Germinal center (tissue), 1 donor: ENCODE measurements at places on chromosomes 1 and 21.

DNA sequence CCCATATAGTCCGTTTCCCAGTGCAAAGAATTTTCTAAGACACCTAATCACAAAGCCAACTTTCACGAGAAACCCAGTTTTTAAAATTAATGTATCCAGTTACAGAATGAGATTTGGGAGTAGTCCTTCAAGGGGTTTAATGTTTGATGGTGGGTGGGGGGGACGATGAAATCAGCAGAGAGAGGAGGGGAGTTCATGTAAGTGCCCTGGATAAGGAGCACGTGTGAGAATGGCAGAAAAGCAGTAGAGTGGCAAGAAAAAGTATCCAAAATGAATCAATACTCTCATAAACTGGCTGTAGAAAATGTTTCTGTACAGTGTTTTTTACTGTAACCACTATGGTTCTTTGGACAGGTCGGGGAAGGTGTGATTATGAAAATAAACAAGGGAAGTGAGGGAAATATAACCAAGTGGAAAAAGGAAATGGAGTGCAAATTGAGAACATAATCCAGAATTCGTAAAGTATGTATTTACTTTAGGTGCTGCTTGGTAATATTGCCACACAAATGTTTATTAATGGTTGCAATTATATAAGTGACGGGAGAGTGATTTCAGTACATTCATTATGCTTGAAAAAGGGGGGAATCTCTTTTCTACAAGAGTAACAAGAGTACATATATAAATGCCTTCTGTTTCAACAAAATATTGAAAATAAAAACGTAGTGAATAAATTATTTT is 118.7 kb upstream of the RRP15 start:
- no peak for DNase-seq

- no peak for DNase-seq
These were observed 48.4 kb upstream of the KAZN start for GRCh38 chr1:14549897-14550620.

GRCh38 chr1:7893529-7894180 is 40.8 kb upstream of the UTS2 start:
- no peak for DNase-seq

- no peak for DNase-seq
These were observed 271.4 kb upstream of the NR5A2 start for GRCh38 chr1:199756066-199756465.

DNA sequence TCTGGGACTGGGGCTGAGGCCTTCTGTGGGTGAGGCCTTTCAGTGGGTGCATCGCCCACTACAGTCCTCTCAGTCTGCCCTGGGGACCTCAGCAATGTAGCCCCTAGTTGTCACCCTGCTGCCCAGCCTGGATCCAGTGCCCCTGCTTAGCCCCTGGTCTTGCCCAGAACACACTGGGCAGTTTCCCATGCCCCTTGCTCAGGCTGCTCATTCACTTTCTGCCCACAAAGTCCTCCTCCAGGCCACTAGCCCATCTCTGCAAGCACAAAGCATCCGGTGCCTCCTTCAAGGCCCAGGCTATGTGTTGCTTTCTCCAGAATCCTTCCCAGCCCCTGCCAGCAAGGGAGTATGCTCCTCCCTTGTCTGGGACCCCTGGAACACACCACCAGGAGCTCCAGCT is 5.4 kb upstream of the ADORA1 start:
- no peak for DNase-seq

DNA sequence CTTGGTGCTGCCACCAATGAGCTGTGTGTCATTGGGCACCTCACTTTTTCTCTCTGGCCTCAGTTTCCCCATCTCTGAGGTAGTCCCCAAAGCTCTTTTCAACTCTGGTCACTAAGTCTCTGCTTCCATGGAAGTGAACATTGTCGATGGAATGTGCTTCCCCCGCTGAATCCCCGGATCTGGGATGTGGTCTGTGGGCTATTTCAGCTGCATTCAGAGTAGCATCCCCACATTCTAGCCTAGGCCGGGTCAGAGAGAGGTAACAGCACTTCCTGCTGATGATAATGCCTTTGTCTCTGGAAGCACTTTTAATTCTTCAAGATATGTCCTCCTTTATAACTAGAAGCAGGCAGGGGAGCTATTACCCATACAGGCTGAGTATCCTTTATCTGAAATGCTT is 29.8 kb downstream of the RASSF5 start:
- DNase-seq, result no peak

GRCh38 chr1:202186327-202186726 is 7.3 kb upstream of the LGR6 start:
- DNase-seq, result no peak

DNA sequence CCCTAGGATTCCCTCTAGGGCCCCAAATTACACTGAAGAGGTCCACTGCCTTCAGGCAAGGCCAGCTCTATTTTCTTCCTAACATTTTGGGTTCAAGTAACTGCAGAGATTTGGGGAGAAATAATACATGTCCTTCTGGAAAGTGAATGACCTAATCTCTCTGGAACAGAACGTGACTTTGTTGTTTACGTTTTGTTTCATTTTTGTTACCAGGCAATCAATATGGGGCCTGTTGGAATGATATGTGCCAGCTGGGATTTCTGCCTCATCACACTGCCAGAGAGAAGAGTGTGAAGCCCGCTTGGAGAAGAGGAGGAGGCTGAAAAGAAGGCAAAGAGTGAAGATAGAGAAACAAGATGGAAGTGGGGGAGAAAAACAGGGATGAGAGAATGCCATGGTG is 116.7 kb downstream of the FASLG start:
- DNase-seq, result no peak

DNA sequence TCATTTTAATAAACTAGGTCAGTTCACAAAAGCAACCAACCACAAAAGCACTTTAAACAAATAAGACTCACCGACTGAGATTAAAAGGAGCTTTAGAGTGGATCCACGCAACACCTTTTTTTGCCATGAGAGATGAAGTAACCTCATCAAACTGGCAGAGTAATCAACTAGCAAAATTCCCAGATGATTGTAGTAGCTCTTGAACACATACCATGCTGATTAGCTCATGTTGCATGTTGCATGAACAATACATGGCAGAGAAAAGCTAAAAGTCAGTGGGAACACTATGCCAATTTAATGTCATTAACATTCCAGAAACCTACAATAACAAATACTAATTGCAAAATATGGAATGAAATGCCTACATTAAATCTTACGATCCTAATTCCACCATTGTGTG is 4.1 kb downstream of the WARS2 start:
- DNase-seq, result no peak

GRCh38 chr1:14148526-14148925 is 448.5 kb downstream of the PRDM2 start:
- no peak for DNase-seq

GRCh38 chr1:23273450-23274133 is 56.3 kb upstream of the HTR1D start:
- DNase-seq, result no peak

- DNase-seq, result no peak
These were observed 3.9 kb downstream of the TMEM201 start for GRCh38 chr1:9592510-9593075.

DNA sequence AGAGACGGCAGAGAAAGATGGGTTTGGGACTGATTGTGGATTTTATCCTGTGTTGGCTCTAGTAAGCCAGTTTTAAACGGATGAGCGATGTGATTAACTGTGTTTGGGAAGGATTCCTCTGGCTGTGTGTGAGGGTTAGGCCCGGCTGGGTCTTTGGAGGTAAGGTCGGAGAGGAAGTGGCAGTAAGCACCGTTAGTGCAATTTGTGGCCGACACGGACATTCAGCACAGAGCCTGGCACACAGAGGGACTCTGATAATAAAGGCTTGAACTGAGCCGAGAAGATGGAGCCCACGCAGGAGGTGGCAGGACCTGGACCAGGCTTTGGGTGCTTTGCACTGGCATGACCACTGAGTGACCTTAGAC is 1.3 kb downstream of the MTFR1L start:
- no peak for DNase-seq

DNA sequence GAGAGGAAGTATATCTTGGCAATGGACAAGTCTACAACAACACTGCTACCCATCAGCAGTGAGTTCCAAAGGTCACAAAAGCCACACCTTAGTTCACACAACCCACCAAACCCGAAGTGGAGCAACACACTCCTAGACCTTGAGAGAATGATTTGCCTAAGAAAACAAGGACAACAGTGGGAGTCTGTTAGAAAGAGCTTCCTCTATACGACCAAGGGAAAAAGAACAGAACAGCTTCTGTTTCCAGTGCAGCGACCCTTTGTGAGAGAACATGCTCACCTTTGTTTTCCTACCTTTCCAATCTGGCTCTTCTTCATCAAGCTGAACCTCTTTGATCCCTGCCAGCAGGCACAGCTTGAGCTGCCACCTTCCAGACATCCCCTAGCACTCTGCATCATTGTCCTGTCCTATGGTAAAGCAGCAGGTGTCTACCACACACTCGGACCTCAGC is 56.7 kb upstream of the PALMD start:
- DNase-seq, result no peak

GRCh38 chr1:5920201-5920600 is 72.0 kb downstream of the NPHP4 start:
- DNase-seq, result no peak

DNA sequence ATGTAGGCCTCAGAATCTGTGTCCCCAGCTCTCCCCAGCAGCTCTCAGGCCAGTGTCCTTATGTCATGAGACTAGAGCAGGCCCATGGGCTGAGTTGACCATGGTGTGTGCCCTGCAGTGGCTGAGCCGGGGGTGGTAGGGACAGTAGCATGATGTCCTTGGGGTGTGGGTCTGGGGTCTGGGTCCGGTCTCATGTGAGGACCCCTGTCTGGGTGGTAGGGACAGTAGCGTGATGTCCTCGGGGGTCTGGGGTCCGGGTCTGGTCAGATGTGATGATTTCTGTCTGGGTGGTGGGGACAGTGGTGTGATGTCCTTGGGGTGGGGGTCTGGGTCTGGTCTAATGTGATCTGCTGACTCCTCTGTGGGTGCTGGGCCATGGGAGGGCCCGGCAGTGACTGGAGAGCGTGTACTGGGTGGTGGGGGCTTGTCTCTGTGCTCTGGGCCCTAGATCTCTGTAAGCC is 64.5 kb downstream of the OBSCN start:
- no peak for DNase-seq

DNA sequence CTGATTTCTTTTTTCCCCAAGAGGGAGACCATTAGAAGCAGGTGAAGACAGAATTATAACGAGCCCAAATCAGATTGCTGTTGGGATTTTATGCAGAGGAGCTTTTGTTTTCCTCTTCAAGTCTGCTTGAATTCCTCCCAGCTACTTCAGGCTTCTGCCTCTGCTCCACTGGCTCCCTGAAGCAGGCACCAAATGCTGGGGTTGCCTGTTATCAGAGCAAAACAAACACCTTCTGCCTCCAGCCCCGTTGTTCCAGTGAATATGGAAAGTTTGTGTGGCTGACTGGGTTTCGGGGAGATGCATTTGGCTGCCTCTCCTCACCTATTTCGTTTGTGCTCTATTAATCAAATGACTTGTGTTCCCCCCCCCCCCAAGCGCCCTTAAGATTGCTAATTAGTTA is 209.2 kb downstream of the URB2 start:
- DNase-seq, result no peak

GRCh38 chr1:32031578-32032274 is 18.1 kb downstream of the KHDRBS1 start:
- DNase-seq, result no peak
